Bladder microvascular endothelial cell (primary cell): ENCODE measurements at places on chromosomes 6 and 20. TPM values are rescaled to one million over a fixed set of nuclear protein-coding genes. Genes with fewer than 3 reads are reported as not detected.

The CD24 gene
- total RNA-seq: 0.49 and 2.5 TPM in 2 replicates

The KCNQ2 gene
- not detected in 2 replicates for total RNA-seq

The RAET1G gene
- total RNA-seq: 0.44 and 0.65 TPM in 2 replicates

The TMEM151B gene
- total RNA-seq: 0.06 TPM in 1 of 2 replicates, not detected in the other

The AKIRIN2 gene
- total RNA-seq: 10.4 and 19.4 TPM in 2 replicates
